ENCODE measurements at places on chromosomes 13 and 19.

GRCh38 chr13:69044629-69045028 lies 1063.0 kb upstream of the ATXN8OS start:
- no peak for DNase-seq

- no peak for DNase-seq
Observed at GRCh38 chr19:29450306-29450705, 75.5 kb upstream of the VSTM2B start.

DNA sequence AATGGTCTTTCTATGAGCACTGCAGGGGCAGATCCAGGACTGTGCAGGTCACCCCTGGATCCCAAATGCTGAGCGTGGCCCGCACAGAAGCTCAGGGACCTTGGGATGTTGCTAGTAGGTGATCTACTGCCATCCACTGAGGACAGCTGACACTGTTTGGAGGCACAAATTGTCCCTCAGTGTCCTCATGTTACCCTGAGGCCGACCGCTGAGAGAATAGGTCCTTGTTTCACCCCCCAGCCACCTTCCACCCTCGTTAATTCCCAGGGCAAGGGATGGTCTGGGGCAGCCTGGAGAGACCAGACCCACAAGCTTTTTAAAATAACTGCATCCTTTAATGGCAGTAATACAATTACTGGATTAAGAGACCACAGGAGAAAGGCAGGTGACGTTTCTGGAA lies 15.4 kb upstream of the TMEM160 start:
- no peak for DNase-seq

DNA sequence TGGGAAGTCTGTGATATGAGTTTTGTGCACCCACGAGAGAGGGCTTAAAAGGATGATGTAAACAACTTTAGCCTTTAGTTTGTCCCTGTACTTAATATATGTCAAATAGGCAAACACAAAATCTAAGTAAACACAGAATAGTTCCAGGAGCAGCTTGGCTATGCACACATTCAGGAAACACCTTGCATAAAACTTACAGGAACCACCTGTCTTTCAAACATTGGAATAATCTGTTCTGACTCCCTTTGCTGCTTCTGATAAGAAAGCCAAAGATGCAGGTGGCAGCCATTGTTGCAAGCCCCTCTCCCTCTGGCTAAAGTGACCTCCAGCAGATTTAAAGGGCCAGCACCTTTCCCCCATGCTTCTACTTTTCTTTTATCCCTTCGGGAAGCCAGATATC lies 4.7 kb downstream of the EEF1AKMT1 start:
- DNase-seq = no peak

- DNase-seq = no peak
Observed at GRCh38 chr13:101681834-101682233, 229.4 kb downstream of the ITGBL1 start.

DNA sequence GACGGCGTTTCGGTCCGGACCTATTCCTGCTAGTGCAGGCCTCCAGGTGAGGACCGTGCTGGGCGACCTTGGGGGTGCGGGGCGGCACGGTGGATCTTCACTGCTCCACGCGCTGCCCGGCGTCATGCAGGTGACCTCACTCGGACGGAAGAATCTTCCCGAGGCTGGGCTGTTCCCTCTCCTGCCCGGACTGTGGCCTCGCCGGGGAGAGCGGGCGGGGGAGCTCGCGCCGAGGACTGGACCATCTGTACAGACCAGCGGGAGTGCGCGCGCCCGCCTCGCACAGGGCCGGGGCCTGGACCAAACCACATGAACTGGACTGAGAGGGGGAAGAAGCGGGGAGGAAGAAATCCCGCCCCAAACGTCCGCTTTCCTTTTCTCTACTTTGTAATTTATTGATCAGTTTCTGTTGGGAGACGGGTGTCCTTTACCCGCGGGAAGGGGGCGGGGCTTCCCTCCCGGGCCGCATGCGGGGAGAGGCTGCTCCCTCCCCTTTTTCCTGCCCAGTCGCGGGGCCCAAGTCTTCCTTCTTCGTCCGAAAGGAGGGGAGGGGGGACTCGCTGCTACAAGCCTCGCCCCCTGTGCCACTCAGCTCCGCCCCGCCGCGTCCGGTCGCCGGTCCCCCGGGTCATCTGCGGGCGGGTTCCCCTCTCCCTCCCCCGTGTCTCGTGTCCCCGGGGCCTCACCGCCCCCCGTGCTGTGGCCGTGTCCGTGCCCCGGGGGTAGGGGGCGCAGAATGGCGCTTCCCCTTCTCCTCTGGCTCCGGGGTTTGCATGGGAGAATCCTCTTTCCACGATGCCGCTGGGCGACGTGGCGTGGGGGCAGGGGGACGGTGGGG lies 4.9 kb downstream of the HRC start:
- peak; percentile 93 for DNase-seq

GRCh38 chr13:21149568-21149967 lies 26.8 kb downstream of the SKA3 start:
- no peak for DNase-seq

DNA sequence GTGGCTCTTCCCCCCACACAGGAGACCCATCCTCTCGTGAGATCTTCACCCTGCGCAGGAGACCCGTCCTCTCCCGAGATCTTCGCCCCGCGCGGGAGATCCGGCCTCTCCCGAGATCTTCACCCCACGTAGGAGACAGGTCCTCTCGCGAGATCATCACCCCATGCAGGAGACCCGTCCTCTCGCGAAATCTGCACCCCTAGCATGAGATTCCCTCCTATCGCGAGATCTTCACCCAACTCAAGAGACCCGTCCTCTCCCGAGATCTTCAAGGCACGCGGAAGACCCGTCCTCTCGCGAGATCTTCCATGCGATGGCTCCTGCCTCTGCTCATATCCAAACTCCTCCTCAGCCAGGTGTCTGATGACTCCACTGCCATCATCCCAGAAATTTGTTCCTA lies 24.3 kb downstream of the LAIR2 start:
- no peak for DNase-seq

GRCh38 chr19:29171525-29171924 lies 41.4 kb downstream of the UQCRFS1 start:
- DNase-seq = no peak

DNA sequence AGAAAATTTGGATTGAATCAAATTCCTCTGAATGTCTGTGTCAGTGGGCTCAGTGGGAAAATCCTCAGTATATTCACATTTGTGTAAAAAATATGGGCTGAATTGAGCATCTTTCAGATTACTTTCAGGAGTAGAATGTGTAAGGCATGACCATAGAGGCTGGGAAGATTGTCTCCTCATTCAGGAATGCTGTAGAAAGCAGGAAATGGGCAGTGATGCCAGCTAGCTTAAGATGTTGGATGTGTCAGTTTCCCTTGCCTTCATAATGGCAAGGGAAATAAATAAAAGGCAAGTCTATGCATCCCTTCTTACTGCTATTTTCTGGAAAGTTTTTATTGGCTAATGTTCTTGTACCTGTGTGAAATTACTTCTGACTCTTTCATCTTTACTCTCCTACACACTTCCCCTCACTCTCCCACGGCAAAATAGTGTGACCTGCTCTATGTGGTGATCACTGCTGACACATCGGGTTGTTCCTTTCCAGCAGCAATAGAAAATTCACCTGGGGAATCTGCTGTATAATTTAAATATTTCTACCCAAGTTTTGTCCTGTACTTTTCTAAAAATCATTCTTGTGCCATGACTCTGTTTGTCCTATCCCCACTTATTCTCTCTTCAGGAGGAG lies 103.2 kb downstream of the LMO7 start:
- DNase-seq = no peak

GRCh38 chr13:114145256-114145655 lies 12.8 kb upstream of the RASA3 start:
- no peak for DNase-seq

DNA sequence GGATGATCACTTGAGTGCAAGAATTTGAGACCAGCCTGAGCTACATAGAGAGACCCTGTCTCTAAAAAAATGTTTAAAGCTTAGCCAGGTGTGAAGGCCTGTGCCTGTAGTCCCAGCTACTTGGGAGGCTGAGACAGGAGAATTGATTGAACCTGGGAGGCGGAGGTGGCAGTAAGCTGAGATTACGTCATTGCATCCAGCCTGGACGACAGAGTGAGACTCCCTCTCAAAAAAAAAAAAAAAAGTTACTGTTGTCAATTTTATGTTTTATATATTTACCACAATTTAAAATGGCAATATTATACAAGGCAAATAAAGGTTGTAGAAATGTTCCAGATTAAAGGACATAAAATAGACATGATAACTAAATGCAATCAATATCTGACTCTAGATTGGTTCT lies 29.2 kb downstream of the WDR87 start:
- no peak for DNase-seq

DNA sequence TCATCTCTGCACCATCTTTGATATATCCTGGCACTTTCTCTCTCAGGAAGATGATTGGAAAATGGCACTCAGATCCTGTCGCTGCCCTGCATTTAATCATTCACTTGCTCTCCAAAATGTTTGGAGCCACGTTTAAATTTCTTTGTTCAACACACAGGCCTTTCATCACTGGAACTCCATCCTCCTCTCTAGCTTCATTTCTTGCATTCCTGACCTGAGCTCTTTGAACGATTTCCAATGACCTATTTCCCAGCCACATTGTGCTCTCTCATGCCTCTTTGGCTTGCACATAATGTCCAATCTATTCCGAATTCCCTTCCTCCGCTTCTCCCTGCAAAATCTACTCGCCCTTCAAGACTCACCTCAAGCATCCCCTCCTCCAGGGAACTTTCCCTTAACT lies 287.4 kb upstream of the NBEA start:
- DNase-seq = no peak
